ENCODE measurements at places on chromosomes 12 and 14. TPM values are rescaled to one million over a fixed set of nuclear protein-coding genes. Genes with fewer than 3 reads are reported as not detected.

DNA sequence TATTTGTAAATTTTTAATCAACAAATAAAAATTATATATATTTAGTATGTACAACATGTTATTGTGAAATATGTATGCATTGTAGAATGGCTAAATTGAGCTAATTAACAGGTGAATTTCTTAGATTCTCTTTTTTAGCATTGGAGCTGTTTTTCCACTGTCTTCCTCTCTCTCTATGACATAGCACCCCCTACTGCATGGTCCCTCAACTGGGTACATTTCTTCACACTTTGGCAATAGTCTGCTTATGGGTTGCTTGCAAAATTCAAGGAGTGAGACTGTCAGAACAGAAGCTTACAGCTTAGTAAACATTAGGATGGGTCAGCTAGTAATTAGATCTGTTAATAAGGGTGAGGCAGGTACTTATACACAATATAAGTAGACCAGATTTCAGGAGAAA lies 658.5 kb upstream of the MGAT4C start:
- DNase-seq, result peak; percentile 39

C14orf180 gene
- total RNA-seq, result not detected

DNA sequence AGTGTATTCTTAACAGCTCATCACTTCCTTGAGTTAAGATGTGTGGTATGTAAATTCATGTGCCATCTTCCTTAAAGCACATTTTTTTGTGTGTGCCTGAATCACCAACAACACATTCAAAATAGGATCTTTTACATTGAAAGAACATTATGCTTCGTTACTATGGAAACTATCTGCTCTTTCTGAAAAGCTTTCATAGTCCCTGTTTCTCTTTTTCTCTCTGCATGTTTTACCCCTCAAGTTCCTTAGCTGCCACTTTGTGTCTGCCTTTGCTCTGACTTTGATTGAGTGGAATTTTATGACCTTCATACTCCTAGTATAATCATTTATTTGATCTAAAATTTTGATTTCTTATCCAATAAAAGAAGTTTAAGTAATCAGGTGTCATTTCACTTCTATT lies 880.3 kb upstream of the FOXG1 start:
- DNase-seq, result no peak

DNA sequence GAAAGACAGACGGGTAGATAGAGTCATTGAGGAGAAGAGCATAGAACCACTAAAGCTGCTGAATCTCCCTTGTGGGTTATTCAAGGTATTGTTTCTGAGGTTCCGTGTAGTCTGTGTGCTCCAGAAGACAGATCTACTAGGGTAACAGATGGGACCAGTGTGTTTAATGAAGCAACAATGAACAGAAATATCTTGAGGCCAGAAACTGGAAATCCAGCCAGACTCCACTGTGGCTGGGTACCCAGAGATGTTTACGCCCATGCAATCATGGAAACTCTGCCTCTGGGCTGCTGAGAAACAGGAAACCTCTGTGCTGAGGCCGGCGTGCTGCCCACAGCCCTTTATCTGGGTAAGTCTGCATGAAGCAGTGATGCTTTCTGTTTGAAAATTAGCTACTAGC lies 8.3 kb downstream of the PROX2 start:
- DNase-seq, result no peak

DBX2 gene
- total RNA-seq, result not detected

- DNase-seq, result no peak
These were observed 53.1 kb downstream of the TAOK3 start for GRCh38 chr12:118319627-118320026.

DNA sequence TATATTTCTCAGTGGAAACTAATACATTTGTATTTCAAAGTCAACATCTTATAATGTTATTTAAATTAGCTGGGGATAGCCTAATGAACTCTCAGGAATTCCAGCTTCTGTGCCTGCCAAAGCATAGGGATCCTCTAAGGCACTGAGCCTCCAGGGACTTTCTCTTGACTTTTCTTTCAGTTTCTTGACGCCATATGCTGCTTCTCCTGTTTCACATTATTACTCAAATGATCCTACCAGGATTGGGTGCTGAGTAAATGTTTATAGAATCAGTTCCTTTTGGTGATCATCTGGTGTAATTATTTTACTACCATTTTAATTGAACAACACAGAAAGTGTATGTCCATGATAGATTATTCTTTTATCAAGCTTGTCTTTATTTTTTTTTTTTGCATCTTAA lies 7.9 kb downstream of the METTL25 start:
- no peak for DNase-seq

GRCh38 chr12:97324471-97324870 lies 138.1 kb upstream of the RMST start:
- DNase-seq, result no peak

DNA sequence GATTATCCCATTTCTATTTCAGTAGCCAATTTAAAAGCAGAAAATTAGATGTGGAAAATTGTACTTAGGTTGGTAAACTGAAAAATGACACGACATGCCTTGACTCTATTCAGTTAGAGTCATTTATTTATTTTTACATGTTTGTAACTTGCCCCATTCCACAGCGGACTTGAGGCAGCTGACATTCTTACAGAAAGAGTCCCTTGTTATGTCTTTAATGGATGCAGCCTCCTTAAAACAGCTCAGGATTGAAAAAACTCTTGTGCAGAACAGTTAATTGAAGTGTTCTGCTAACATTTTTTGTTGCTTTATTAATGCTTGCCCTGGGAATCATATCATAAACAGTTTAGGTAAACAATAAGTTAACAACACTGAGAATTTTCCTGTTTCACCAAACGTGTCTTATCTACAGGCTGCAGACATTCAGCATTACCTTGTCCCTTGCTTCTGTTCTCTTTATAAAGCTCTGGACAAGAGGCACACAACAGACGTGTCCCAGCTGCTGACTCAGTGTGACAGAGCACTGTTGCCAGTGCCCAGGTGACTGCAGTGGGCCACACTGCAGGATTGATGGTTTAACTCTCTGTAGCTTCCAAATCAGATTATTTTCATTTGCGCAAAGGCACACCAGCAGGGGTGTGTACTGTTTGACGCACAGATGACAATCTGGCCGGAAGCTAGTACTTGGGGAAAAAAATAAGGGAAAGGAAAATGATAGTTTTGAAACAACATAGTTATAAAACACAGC lies 101.6 kb downstream of the PELI2 start:
- DNase-seq, result no peak

DNA sequence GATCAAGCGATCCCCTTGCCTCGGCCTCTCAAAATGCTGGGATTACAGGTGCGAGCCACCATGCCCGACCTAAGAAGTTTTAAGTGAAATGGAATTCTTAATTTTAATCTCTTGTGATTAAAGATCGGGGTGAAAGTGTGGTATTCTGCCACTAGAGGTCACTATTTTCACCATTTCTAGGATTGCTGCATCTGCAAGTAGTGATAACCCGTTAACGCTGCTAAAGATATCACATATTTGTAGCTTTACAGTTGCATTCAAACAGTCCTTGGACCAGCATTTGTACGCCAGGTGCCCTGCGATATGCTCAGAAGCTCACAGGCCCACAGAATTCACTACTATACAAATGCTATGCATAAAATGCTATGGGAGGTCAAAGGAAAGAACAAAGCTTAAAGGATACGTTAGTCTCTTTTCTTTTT lies 19.3 kb downstream of the CCDC62 start:
- peak; percentile 29 for DNase-seq

DNA sequence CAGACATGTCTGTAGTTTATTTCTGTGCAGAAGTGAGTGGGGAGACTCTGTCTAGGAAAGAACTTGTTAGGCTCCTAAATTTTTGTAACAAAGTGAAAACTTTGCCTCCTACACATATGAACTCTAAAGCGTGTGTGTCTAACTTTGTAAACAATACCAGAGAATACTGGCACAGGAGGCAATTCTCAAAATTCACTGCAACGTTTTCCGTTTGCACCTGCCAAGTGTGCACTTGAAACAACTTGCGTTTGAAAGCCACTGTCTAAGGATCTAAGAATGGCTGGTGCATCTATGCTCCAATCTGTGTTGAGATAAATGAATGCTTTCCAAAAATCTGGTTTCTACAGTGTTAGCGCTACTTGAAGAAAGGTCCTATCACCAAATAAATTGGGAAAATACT lies 15.3 kb downstream of the GRIP1 start:
- DNase-seq, result no peak

TRIM9 gene
- 0.48 TPM for total RNA-seq

PRR4 gene
- total RNA-seq, result 0.87 TPM

KIF26A gene
- total RNA-seq, result 0.77 TPM

NOVA1 gene
- total RNA-seq, result 2.2 TPM

- no peak for DNase-seq
These were observed 8.2 kb upstream of the ADSS1 start for GRCh38 chr14:104715871-104716270.

- peak; percentile 53 for DNase-seq
These were observed 34.3 kb upstream of the TXNRD1 start for GRCh38 chr12:104181313-104181712.

DNA sequence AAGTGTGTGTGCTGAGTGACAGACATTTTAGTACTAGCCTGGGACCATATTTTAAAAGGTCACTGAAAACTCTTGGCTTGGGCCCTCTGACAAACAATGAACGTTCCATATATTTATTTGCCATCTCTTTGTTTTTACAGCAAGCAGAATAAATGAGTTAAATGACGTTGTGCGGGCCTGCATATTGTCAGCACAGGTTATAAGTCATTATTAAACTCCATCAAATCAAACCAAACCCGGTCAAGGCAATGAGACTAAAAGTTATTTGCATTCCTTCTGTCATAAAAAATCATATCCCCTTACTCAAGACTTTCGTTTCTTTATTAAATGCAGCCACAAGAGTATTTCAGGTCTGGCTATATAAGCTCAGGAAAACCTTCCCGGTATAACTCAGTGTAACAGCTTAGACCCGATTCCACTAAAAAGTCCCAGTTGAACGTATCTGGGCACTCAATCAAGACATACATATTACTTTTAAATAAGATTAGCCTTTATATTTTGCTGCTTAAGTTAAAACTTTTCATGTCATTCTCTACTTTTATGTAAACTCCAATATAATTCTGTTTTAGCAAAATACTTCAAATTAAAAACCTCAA lies 84.9 kb downstream of the DICER1 start:
- no peak for DNase-seq

SPIC gene
- total RNA-seq, result not detected

DNA sequence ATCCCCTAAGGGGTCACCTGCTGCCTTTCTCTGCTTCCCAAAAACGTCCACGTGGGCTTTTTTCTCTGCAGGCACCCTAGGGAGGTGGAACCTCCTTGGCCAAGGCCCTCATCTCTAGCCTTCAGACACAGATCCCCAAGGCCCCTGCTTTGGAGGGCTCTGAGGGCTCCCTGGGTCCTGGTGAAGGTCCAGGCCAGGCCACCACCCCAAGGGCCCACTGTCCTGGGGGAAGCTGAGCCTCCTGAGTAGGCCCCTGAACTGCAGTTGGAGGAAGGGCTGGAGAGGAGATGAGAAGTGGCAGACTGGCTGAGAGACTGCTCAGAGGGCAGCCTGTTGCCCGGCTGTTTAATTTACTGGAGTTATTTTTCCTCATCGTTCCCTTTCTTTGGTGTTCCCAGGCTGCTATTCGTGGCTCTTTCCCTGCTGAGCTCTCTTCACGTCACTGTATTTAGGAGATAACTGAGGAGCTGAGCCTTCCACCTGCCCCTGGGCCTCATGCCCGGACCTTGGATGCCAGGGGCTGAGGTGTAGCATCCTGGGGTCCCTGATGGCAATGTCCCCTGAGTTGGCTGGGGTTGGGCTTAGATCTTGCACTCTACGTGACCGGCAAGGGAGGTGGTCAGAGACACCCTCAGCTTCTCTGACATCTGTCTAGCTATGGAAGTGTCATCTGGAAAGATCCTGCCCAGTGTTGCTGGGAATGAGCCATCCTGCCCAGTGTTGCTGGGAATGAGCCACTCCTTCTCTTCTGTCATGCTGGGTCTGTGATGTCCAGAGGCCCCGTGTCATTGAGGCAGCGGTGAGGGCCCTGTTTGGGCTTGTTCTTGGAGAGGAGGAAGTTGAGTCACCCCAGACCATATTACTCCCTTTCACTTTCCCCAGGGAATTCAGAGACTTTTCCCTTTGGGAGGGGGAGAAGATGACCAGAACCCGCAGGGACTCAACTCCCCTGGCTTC lies 139.8 kb downstream of the TSPAN9 start:
- DNase-seq, result no peak

- DNase-seq, result no peak
These were observed 257.3 kb upstream of the LRFN5 start for GRCh38 chr14:41349289-41349910.

ARMH4 gene
- 0.90 TPM for total RNA-seq

AICDA gene
- total RNA-seq, result not detected

DNA sequence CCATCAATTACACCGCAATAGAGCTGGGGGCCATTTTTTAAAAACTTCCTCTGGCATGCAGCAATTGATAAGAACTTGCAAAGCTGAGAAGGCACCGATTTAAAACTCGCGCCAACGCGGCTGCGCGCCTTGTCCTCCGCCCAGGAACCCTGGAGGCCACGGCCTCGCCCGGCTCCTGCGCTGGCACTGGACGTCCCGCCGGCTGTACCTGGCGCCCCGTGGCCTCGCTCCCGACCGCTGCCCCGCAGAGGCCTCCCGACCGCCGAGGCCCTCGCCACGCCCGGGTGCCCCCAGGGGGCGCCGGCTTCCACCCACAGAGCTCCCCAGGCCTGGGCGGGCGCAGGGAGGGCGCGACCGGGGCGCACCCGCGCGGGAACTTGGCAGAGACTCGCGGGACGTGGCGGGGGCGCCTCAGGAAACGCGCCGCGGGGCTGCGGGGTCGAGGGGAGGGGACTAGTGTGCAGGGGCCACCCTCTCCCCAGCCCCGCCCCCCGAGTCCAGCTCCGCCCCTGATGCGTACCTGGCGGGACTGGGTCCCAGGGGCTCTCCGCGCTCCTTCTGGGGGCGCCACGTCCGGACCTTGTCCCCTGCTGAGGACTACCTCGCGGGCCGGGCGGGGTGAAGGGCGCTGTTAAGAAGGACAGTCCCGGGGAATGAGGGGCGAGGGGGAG lies 65.7 kb downstream of the TNFAIP2 start:
- DNase-seq, result no peak

GRCh38 chr12:132494294-132495164 lies 4.6 kb downstream of the FBRSL1 start:
- DNase-seq, result no peak

- DNase-seq, result peak; percentile 87
These were observed 31.1 kb downstream of the SSH1 start for GRCh38 chr12:108826101-108826806.

GRCh38 chr12:51901121-51901817 lies 6.0 kb upstream of the ACVRL1 start:
- DNase-seq, result no peak
